Activated CD4-positive, CD25-positive, alpha-beta regulatory T cell (primary cell): ENCODE measurements at places on chromosomes 6 and 20.

DNA sequence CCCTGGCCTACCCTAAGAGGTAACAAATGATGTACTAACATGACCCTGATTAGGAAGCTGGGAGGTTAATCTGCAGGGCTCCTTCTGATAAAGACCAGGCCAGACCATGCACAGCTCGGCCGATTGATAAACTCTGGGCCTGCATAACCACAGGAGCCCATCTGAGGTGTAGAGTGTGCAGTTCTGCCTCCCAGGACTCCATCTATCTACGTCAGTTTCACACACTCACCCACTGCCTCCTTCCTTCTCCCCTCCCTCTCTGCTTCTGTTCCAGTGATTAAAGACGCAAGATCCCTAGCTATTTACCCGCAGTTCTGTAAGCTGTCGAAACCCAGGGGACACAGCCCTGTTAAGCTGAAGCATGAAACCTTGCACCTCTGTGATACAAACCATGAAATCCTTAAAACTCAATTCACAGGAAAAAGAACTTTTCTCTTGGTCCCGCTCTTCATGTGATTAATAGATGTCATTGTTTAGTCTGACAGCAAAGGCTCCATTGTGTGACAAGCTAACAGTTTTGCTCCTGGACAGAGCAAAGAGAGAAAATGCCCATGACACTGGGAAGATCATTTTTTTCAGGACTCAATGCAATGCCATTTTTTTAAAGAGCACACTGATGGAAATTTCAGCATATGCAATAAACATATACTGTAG is 470.6 kb downstream of the MAFB start:
- no peak for DNase-seq

- DNase-seq: no peak
Observed at GRCh38 chr6:29762781-29763214, 39.6 kb downstream of the HLA-F start.

GRCh38 chr20:47887477-47888080 is 102.3 kb upstream of the SULF2 start:
- DNase-seq: no peak

DNA sequence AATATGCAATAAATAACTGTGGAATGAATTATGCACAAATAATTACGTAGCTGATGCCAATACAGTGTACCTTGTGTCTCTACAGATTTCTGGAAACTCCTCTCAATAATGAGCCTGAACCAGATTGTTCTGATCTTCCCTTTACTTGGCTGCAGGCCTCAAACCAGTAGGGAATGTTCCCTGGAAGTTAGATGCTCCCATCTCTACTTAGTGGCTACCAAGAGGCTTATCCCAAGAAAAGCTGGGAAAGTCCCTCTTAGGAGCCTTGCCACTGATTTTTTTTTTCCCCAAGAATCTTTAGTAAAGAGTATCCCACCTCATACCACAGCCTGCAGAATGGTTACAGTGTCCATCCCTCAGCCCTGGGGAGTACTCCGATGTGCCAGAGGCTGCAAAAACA is 702.1 kb downstream of the RFPL4B start:
- no peak for DNase-seq

GRCh38 chr6:146915671-146916127 is 288.5 kb upstream of the STXBP5 start:
- DNase-seq: no peak

GRCh38 chr20:58048096-58048702 is 180.3 kb downstream of the ANKRD60 start:
- no peak for DNase-seq

- no peak for DNase-seq
Observed at GRCh38 chr6:25553502-25553901, 98.5 kb upstream of the SCGN start.

DNA sequence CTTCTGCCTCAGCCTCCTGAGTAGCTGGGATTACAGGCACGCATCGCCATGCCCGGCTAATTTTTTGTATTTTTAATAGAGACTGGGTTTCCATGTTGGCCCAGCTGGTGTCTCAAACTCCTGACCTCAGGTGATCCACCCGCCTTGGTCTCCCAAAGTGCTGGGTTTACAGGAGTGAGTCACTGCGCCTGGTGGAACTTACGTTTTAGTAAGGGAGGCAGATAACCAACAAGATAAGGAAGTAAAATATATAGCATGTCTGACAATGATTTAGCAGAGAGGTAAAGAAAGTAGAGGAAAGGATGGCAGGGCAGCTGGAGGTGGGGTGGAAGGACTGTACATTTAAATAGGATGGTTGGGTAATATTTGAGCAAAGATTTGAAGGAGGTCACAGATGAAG is 12.8 kb upstream of the MYMX start:
- DNase-seq: no peak

DNA sequence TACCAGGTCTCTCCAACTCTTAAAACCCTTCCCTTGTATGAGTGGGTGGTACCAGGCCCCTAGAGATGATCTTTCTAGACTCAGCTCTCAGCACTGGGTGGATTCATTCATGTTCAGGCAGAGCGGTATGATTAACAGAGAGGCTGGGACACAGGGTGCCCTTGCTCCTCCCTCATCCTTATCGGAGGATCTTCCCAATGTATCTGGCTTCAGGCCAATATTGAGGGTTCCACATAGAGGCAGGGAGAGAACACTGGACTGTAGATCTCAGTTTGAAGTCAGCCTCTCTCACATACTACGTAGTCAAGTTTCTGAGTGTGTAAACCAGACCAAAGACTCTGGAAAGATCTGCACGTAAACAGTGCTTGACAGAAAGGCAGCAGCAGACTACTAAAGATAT is 366.2 kb downstream of the DHX35 start:
- no peak for DNase-seq

DNA sequence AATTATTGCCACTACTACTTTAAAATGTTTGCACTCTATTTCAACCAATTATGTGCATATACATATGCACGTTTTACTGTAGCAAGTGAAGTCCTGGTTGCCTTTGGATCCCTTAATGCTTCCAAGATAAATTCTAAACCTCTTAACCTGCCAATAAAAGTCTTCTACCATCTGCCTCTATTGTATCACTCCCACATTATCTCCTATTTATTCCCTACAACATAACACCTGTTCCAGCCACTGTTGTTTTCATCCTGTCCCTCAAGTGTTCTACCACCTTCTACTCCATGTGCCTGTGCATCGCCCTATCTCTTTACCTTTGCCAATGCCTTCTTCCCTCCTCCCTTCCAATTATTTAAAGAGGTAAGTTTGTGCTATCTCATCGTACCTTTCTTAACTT is 499.0 kb upstream of the RNF217 start:
- no peak for DNase-seq

GRCh38 chr20:487655-488054 is 25.3 kb upstream of the TBC1D20 start:
- no peak for DNase-seq

- no peak for DNase-seq
Observed at GRCh38 chr6:169988769-169989550, 237.5 kb downstream of the ERMARD start.

DNA sequence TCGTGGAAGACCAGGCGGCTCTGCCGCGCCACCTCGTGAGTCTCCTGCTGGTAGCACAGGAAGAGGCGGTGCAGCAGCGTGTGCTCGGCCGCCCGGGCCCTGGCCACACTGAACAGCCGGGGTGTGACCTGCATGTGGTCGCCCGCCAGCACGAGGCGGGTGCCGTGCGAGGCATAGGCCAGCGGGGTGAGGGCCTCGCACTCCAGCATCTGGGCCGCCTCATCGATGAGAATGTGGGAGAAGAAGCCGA is 7.0 kb downstream of the HELZ2 start:
- DNase-seq: no peak

DNA sequence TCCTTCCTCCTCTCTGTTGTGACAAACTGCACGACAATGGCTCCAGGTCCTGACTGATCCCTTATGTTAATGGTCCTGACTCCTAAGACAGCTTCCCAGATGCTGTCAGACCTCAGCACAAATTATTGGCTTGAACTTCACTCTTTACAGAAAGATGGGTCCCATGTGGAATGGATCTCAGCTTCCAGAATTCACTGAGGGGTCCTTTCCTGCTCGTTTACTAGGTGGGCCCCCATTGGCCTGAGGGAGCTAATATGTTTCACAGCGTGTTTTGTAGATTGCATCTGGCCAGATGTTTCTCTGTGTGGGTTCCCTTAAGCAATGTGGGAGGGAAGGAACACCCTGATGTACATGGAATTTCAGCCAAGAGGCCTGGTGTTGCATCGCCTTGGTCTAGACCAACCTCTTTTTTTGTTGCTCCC is 826.6 kb downstream of the MAFB start:
- DNase-seq: no peak

DNA sequence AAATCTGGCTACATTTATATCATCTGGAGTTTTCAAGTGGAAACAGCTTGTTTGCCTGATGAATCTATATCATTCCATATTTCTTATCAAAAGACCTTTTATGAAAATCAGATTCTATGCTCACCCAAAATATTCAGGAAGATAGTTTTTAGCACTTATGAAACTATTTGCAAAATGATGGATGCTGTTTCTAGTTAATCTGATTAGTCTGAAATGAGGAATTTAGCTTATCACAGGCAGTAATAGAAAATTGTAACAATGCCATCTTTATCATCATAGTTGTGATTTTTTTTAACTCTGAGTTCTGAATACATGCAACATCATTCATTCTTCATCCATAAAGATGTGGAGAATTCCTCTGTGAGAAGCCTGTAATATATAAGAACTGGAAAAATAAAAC is 229.7 kb downstream of the PLCB1 start:
- no peak for DNase-seq

GRCh38 chr6:157763129-157763903 is 59.7 kb upstream of the SNX9 start:
- no peak for DNase-seq

- no peak for DNase-seq
Observed at GRCh38 chr6:31900917-31901414, 920 bp downstream of the ZBTB12 start.
